ENCODE measurements at places on chromosomes 7 and 10.
A peak's percentile ranks its signal among the peaks of the same experiment; 100 is the strongest.

GRCh38 chr7:18948521-18948920, 168.9 kb downstream of the TWIST1 start:
- DNase-seq = no peak

DNA sequence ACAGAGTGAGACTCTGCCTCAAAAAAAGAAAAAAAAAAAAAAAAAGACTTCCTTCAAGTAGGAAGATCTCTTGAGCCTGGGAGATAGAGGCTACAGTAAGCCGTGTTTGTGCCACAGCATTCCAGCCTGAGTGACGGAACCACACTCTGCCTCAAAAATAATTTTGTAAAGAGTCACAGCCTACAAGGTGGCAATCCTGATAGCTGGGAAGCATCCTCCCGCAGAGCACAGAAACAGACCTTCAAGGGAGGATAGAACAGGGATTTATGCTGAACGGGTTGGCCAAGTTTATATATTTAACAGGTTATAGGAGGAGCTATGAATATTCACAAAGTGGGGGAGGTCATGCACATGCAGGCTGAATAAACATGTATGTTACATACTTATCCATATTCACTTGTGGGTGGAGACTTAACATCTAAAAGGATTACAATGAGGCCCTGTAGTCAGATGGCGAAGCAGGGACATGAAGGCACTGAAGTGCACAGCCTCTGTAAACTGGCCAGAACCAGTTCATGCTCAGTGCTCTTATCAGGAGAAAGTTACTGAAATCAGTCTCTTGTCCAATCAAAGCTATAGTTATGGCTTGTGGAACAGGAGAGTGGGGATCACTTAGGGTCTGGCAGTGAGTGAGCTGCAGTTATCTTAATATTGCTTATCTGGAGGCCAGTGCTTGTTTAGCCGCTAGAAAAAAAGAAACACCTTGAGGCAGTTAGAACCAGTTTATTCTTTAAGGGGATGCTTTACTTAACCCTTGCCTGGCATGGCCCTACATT, 6.8 kb downstream of the LMBR1 start:
- DNase-seq = no peak

GRCh38 chr10:117541909-117542705, 439 bp upstream of the EMX2 start:
- DNase-seq = no peak

- peak; percentile 3 for DNase-seq
Measured at GRCh38 chr10:67772894-67773511, 65.0 kb downstream of the DNAJC12 start.

- no peak for DNase-seq
Measured at GRCh38 chr7:3916146-3916545, 615.1 kb downstream of the SDK1 start.

- no peak for DNase-seq
Measured at GRCh38 chr7:14888962-14889361, 13.6 kb downstream of the DGKB start.

- no peak for DNase-seq
Measured at GRCh38 chr10:118844731-118845521, 90.2 kb upstream of the CACUL1 start.

GRCh38 chr10:99279626-99280111, 44.0 kb upstream of the HPSE2 start:
- DNase-seq = no peak

GRCh38 chr7:15836651-15837050, 150.2 kb upstream of the MEOX2 start:
- no peak for DNase-seq

DNA sequence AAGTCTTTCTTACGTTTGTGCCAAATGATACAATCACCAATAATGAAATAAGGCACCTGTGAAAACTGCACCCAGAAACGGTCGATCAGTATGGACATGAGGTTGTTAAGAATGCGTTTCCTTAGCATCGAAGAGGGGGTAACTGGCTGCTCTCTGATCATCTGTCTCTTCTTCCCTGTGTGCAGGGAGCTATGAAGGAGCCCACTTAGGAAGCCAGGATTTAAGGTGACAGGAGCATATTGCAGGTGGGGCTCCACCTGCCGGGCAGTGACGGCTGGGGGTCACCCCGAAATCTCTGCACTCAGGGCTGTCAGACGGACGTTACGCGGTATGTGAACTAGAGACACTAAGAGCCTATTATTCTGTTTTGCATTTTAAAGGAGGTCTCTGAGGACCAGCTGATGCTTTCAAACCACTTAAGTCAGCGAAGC, 64.5 kb downstream of the CARD11 start:
- DNase-seq = no peak

GRCh38 chr7:3461923-3462322, 160.9 kb downstream of the SDK1 start:
- no peak for DNase-seq

DNA sequence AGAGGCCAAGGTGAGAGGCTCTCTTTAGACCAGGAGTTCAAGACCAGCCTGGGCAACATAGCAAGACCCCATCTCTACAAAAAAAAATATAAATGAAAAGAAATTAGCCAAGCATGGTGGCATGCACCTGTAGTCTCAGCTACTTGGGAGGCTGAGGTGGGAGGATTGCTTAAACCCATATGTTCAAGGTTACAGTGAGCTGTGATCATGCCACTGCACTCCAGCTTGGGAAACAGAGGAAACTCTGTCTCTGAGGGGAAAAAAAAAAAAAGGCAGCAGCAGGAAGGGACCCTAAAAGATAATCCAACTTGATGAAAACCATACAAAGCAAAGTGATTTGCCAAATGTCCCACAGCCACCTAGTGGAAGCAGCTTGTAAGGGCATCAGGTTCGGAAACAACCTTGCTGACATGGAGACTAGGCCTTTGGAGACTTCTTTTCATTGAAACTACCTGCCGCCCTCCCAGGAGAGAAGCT, 15.6 kb upstream of the PBLD start:
- DNase-seq = peak; percentile 9

GRCh38 chr10:130230611-130231010, 94.4 kb downstream of the GLRX3 start:
- no peak for DNase-seq

DNA sequence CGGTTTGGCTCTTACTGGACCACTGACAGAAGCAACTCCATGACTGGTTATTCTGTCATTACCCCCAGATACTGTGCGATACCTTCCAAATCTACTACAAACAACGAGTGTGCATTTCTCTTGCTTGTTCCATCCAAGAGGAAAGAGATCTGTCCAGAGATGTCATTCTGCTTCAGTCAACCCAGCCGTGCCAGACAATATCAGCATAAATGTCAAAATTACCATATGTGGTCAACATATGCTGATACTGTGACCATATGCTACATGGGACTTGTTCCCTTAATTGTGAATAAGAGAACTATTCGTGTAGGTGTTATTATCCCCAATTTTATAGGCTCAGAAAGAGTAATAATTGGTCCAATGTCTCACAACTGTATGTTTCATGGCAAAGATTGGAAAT, 143.2 kb upstream of the PRSS1 start:
- no peak for DNase-seq

DNA sequence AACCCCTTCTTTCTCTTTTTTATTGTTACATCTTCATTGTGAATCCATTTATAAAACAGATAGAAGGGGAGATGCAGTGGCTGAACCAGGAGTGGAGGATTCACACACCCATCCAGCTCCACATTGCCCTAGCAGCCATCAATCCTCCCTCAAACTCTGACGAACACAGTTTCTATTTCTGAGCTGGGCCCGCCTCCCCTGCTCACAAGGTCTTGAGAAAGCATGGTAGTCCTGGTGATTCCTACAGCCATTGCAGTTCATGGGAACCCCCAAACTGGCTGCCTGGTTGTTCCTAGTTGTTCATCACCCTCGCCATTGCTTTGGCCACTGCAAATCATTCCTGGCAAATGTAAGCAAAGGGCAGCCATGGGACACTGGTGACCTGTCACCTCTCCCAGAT, 258.5 kb upstream of the AOAH start:
- DNase-seq = no peak

GRCh38 chr7:132457658-132458057, 118.6 kb downstream of the PLXNA4 start:
- DNase-seq = no peak

GRCh38 chr10:48241332-48241731, 33.2 kb downstream of the FRMPD2 start:
- no peak for DNase-seq

GRCh38 chr10:72615970-72616369, 9.9 kb downstream of the MICU1 start:
- no peak for DNase-seq

GRCh38 chr7:141663081-141663849, 38.7 kb downstream of the DENND11 start:
- peak; percentile 43 for DNase-seq

- DNase-seq = no peak
Measured at GRCh38 chr10:95445223-95445836, 115.8 kb downstream of the SORBS1 start.

GRCh38 chr10:83425306-83425705, 714.0 kb upstream of the GHITM start:
- DNase-seq = no peak

- no peak for DNase-seq
Measured at GRCh38 chr10:132389433-132390169, 7.4 kb upstream of the PWWP2B start.

- DNase-seq = no peak
Measured at GRCh38 chr7:30176463-30177109, 41.8 kb downstream of the MTURN start.

- DNase-seq = no peak
Measured at GRCh38 chr10:103605359-103606096, 112.0 kb downstream of the NEURL1 start.

- peak; percentile 11 for DNase-seq
Measured at GRCh38 chr10:66931340-66931948, 5.6 kb downstream of the LRRTM3 start.

GRCh38 chr10:25858076-25858475, 76.0 kb upstream of the MYO3A start:
- DNase-seq = no peak

DNA sequence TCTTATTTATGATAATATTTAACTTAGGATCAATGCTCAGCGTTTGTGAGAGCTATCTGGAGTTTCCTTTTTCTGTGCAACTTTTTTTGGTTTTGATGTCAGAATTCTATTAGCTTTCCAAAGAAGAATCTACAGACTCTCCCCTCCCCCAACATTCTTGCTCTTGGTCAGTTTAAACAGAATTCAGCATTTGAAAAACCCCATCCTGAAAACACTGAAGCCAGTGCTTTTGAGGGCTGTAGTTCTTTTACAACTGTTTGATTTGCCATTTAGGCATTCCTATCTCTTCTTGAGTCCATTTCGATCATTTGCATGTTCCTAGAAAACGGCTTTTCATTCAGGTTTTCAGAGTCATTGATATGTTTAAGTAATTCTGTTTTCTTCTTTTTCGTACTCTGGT, 15.6 kb upstream of the CXCL12 start:
- DNase-seq = no peak

DNA sequence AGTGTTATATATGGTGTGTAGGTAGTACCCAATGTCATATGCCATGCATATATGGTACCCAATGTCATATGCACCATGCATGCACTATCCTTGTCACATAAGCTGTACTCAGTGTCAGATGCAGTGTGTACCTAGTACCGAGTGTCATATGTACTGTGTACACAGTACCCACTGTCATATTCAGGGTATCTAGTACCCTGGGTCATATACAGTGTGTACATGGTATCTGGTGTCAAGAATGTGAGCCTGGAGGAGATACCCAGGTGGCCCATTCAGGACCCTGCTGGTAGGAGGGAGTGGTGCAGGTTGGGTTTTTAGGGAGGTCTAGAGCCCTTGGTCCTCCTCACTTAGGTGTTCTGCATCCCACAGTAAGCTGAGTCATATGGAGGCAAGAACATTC, 1.8 kb downstream of the ZMYND11 start:
- no peak for DNase-seq

- no peak for DNase-seq
Measured at GRCh38 chr7:159139202-159139601, 5.5 kb downstream of the VIPR2 start.

GRCh38 chr7:135757719-135758411, 9.3 kb upstream of the FAM180A start:
- no peak for DNase-seq

DNA sequence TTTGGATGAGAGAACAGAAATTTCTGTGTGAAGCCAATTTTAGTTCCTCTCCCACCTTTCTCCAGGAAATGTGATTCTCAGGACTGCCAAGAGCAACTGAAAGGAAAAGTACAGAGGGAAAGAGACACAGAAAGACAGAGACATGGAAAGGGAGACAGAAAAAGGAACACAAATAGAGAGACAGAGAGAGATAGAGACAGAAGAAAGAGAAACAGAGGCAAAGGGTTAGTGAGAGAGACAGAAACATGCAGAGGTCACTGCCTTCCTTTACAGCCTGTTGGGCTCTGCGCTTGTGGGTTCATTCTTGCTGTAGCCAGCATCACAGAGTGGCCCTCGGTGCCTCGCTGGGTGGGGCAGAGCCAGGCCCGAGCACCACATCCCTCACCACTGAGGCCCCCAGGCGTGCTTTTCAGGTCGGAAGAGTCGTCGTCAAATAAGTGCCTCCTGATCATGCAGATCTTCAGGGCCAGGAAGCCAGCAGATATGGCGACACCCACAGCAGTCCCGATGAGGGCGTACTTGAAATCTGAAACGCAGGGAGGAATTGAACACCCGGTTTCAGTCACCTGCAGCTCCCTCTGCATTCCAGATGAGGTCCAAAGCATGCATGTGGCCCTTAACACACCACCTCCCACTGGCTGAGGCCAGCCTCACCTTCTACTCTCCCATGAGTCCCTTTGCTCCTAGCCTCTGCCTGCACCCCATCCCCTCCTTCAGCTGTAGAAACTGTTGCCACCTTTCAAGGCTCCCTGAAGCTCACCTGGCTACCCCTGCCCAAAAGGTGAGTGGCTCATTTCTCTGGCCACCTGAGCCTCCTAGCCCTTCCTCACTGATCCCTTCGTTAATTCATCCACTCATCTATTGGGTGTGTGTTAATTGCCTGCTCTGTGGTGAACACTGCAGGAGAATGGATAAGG, 21.4 kb downstream of the TMEM273 start:
- DNase-seq = no peak

- DNase-seq = no peak
Measured at GRCh38 chr10:24153537-24153936, 55.4 kb upstream of the KIAA1217 start.

DNA sequence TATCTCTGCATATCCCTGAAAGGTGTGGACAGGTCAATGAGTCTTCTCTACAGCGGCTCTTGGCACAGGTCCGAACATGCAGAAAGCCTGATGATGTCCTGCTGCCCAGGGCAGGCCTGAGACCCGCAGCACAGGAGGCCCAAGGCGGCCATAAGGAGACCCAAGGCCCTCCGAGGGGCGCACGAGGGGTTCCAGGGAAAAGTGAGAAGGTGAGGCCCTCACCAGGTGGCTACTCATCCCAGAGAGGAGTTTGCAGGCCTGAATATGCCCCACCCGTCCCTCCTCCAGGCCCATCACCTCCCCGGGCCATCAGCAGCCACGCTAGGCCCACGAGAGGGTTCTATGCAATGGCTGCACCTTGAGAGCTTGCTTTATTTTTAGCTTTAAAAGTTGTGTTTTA, 173.4 kb upstream of the RHEB start:
- DNase-seq = no peak
